ENCODE measurements at places on chromosomes 5 and 9. TPM values are rescaled to one million over a fixed set of nuclear protein-coding genes. Genes with fewer than 3 reads are reported as not detected.

GRCh38 chr5:36790847-36791246, 85.7 kb upstream of the NIPBL start:
- DNase-seq = no peak

GRCh38 chr9:135661816-135662560, 1.1 kb upstream of the LCN9 start:
- DNase-seq = peak; percentile 26

DNA sequence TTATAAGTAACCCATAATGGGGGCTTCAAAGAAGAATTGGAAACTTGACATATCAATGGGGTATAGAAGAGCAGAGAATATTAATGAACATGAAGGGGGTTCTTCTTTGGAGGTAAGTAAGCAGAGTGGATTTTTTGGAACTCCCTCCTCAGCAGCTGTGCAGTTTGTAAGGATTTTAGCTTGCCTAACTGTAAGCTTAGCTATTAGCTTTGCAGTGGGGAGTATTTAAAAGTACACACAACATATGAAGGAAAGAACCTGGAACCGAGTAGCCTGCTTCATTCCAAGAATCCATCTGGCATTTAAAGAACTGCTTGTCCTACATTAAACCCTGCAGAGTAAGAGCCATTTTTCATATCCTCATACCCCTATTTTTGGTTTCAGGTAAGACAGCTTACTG, 2.2 kb upstream of the PBX3 start:
- peak; percentile 69 for DNase-seq

DNA sequence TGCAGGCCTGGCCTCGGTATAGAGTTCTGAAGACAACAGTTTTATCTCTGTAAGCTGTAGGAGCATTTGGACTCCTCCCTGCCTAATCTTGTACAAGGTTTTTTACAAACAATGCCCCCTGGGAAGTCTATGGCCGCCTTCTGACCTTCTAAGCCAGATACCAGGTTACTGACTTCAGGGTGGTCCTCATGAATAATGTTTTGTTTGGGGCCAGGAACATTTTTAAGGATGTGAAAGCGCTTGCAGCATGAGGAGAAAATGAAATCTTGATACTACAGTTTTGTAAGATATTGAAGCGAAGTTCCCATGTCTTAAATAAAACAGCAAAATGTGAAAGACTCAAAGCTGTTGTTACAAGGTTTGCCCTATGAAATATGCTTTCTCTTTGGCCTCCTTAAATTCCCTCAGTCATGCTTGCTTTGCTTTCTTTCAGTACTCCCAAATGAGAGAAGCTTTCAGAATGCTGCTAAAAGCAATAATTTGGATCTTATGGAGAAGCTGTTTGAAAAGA, 5.2 kb downstream of the ANKDD1B start:
- DNase-seq = no peak

KLF9 gene
- 5.2 TPM for polyA plus RNA-seq

LTC4S gene
- 1.2 TPM for polyA plus RNA-seq

- no peak for DNase-seq
These were observed 274.5 kb downstream of the GADD45G start for GRCh38 chr9:89879276-89879675.

DNA sequence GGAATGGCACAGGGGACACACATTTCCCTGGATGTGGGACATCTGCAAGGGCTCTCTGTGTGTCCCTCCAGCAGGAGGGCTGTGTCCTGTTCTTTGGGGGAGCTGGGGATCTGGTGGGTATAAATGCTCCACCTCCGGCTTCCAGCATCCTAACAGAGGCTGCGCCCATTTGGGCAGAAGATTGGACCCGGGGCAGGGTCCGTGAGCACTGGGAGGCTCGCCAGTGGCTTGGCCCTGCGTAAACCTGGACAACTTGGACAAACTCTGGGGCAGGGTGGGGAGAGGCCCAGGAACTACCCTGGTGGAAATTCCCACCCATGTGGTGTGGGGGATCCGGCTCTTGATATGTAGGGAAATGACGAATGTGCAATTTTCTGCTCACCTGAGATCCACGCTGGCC, 80.9 kb downstream of the GADD45G start:
- no peak for DNase-seq

PRRX2 gene
- 3.8 TPM for polyA plus RNA-seq

DNA sequence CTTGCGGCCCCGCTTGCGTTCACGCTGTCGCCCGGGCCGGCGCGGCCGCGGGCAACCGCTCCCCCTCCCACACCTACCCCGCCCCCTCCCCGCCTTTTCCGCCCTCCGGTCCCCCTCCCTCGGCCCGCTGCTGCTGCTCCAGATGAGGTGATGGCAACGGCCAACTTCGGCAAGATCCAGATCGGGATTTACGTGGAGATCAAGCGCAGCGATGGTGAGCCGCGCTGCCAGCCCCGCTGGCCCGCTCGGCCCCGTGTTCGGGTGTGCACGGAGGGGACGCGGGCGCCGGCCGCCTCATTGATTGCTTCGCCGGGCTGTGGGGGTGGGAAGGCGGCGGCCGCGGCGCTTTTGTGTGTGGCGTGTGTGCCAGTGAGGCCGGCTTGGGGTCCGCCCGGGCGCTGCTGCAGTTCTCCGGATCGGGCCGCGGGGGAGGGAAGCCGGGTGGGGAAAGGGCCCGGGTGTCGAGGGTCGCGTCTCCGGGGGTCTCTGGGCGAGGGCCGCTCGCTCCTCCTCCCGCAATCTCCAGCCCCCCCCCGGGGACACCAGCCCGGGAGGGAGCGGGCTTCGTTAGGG, 403 bp downstream of the KIF2A start:
- DNase-seq = peak; percentile 70

DNA sequence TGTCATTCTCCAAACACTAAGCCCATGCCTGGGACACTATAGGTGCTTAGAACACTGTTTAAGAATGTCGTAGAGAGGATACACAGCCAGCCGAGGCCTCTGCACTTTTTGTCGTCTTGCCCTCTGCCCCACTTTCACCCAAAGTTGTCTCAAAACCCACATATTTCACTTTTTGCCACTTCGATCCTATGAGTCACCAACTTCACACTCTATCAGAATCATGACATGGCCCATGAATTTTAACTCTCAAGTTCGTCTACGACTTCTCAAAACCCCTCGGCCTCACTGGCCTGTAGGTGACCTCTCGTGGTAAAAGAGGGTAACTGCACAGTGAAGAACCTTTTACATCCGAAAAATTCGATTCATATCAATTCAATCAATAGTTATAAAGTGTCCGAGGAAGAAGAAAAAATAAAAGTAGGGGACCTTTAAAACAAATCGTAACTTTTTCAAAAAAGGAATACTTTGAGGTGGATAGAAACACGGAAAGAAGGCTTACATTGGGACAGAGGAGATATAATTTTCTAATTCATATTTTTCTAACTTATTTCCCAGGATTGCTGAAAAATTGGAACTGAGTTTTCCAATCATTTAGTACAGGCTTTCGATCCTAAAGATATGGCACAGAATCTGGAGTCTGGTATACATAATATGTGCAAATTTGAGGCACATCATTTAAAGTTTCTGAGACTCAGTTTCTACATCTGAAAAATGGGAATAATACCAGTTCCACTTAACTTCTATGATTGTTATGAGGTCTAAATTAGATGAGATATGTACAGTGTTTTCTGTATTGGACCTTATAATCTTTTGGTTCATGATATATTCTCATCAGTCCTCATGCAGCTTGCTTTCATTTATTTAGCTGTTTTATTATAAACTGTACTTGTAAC, 122.6 kb downstream of the APBA1 start:
- no peak for DNase-seq

DNA sequence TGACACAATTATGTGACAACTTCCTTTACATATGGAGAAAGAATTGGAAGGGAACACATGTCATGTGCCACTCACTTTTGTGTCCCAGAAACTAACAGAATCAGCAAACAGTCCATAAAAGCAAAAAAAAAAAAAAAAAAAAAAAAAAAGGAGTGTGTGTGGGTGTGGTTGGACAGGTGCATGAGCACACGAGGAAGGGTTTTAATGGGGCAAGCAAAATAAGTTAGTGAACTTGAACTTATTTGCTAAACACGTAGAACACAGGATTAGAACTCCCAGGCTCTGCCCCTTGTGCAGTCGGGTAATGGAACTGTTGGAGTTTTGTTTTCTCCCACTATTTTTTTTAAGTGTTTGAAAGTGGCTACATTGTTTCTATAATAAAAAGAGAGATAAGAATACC, 74.8 kb upstream of the PJA2 start:
- no peak for DNase-seq

DNA sequence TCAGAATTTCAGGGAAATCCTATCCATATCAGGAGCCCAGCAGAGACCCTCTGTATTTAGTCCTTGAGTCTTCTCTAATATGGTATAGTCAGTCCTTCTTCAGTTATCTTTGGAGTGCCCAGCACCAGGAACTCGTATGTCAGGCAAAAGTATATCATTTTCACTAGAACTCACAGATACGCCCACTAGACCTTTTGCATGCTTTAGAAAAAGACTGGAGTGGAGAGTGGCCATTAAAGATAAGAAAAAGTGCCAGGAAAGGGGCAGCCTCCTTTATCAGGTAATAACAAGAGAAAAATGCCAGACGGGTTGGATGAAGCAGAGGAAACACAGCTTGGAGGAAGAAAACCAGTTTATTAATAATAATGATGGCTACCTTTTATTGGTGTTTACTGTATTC, 63.5 kb downstream of the GPR21 start:
- DNase-seq = no peak

IGIP gene
- polyA plus RNA-seq = 6.6 TPM

- no peak for DNase-seq
These were observed 41.4 kb downstream of the NAIF1 start for GRCh38 chr9:128025736-128026135.

DNA sequence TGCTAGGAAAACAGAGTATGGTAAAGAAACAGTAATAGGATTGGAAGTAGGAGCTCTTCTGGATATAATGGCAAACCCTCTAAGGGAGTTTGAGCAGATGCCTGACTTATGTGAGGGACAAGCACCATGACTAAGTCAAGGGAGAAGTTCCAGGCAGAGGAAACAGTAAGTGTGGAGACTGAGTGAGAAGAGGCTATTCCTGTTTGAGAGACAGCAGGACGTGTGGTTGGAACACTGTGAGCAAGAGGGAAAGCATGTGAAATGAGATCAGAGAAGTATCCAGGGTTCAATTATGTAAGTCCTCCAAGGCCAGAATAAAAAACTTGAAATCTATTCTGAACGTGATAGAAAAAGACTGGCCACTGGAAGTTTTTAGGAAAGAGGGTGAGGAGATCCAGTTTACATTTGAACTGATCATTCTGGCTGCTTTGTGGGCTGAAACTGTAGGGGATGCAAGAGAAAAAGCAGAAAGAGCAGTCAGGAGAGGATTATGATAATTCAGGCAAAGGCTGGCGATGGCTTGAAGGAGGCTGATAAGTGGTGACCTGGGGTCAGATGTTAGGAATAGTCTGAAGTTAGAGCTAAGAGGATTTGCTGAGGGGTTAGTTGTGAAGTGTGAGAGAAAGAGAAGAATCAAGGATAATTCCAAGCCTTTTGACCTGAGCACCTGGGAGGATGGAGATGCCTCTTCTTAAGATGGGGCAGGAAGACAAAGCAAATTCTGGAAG, 19.2 kb downstream of the DMAC1 start:
- no peak for DNase-seq

DNA sequence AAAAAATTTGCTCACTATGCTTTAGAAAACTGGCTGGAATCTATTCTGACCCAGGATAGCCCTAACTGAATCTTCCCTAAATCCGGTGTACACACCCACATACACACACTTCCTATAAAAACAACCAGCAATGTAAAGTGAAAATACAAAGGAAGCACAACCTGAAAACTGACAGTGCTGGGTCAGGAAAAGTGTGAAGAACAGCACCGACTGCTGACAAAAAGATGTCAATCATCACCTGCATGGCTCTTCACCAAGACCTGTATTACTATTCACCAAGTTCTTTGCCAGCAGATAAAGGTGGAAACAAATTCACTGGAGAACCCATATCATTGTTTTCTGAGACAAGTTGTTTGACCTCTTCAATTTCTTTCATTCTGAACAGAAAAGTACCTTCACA, 293.8 kb upstream of the GRAMD2B start:
- no peak for DNase-seq

GRCh38 chr5:124395287-124395686, 351.2 kb downstream of the ZNF608 start:
- no peak for DNase-seq

PCDHGA3 gene
- polyA plus RNA-seq = 1.2 TPM

GRCh38 chr5:76495870-76496269, 92.8 kb downstream of the IQGAP2 start:
- DNase-seq = no peak

GRCh38 chr5:116543501-116543900, 31.1 kb downstream of the SEMA6A start:
- DNase-seq = no peak

GRCh38 chr9:106981396-106982287, 118.7 kb downstream of the ZNF462 start:
- DNase-seq = no peak

DNA sequence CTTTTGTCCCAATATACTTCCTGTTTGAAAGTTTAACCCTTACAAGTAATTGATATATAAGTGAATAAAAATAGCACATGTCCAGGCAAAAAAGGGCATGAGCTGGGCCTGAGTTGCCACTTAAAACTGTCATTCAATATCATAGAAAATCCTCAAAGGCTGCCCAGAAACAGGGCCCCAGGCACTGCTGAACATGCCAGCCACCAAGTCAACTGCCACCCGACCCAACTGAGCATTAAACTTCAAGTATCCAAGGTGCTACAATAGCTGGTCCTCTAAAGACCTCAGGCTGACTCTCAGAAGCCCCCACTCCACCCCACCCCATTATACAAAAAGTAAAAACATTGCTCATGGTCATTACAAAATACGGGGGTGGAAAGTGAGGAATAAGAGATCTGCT, 83.7 kb downstream of the CEMIP2 start:
- no peak for DNase-seq

LMX1B gene
- polyA plus RNA-seq = 0.80 TPM

GFPT2 gene
- polyA plus RNA-seq = 10.4 TPM

- no peak for DNase-seq
These were observed 377.3 kb upstream of the MEF2C start for GRCh38 chr5:89260254-89260653.

PNPLA7 gene
- polyA plus RNA-seq = 3.2 TPM

DNA sequence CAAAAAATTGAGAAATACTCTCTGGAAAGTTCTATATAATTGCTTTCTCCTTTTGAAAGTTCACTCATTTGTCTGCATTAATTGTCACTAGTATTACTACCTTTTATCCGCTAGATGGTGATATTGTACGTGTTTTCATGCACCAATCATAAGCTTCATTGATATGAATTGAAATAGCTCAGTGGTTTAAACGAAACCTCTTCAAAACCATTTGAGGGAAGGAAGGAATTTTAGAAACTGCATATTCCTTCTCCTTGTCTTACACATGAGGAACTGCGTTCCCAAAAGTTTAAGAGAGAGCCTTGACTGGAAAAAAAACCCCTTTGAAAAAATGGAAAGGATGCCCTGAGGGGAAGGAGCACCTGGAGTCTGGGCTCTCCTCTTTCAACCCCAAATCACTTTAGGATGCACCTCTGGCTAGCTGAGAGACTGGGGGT, 98.6 kb downstream of the YTHDC2 start:
- DNase-seq = peak; percentile 25
